Heart right ventricle (tissue), 16 donors: ENCODE measurements at places on chromosomes 1 and 21.
A peak's percentile ranks its signal among the peaks of the same experiment; 100 is the strongest.

GRCh38 chr1:4307468-4307845, 347.0 kb upstream of the AJAP1 start:
- no peak for DNase-seq

DNA sequence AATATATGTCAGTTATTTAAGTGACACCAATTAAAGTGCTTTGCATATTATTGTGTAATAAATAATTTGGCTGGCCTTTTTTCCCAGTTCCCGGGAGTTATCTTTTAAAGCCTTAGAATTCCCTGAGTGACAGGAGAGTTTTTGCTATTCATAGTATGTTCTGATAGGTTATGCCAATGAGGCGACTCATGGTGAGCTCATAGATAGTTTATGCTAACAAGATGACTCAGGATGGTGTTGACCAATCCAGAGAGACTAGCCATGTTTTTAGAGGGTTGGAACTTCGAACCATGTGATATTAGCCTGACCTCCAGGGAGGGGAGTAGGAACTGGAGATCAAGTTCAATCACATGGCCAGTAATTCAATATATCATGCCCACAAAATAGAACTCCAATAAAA, 310.8 kb downstream of the USP25 start:
- DNase-seq: no peak

DNA sequence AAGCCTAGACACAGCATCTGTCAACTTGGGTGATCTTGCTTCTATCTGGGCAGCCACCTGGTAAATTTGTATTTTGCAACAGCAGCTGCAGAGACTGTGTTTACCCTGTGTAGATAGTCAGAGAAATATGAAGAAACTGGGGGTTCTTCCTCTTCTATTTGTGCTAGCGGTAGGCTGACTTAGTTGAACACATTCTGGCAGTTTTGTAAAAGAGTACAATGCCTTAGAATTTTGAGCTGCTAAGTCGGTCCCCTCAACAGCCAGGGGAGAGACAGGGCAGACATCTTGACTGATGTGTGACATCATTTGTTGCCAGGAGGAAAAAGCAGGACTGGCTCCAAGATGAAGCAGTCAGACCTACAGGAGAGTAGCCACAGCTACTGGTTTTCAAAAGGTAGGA, 53.7 kb downstream of the KCNJ6 start:
- DNase-seq: peak; percentile 22

DNA sequence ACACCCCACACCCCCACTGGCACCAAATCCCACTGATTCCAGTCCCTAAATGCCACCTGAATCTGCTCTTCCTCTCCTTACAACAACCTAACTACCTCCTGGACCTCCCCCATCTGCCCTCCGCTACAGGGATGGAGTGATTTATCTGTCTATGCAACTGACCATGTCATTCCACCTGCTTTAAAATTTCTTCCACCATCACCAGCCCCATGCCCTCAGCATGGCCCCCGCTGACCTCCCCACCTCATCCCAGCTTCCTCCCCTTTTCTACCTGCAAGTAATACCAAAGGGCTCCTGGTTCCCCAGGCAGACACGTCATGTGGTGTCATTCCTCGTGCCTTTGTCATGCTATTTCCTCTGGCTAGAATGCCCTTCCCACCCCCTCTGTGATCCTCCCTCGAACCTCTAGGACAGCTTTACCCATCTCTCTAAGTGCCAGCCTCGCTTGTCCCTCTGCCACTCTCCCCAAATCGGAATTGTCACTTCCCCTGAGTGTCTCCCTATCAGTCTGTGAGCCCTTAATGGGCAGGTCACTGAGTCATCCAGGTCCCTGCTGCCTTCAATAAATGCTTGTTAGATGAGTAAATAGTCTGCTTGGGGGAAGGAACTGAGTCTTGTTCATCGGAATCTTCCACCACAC, 3.7 kb downstream of the GJB4 start:
- no peak for DNase-seq

GRCh38 chr1:151759241-151759640, 4.1 kb downstream of the MRPL9 start:
- no peak for DNase-seq

- DNase-seq: no peak
Observed at GRCh38 chr1:22626237-22627157, 9.9 kb upstream of the C1QA start.

- no peak for DNase-seq
Observed at GRCh38 chr1:167621780-167622313, 8.2 kb upstream of the RCSD1 start.

GRCh38 chr1:70386121-70386520, 24.9 kb upstream of the CTH start:
- no peak for DNase-seq
